ENCODE measurements at places on chromosomes 1 and 21.

- no peak for DNase-seq
Observed at GRCh38 chr1:204360314-204360713, 585 bp upstream of the PLEKHA6 start.

- DNase-seq: no peak
Observed at GRCh38 chr1:108949044-108949443, 14.2 kb downstream of the CLCC1 start.

GRCh38 chr1:209733409-209734192 lies 22.3 kb upstream of the TRAF3IP3 start:
- DNase-seq: no peak

DNA sequence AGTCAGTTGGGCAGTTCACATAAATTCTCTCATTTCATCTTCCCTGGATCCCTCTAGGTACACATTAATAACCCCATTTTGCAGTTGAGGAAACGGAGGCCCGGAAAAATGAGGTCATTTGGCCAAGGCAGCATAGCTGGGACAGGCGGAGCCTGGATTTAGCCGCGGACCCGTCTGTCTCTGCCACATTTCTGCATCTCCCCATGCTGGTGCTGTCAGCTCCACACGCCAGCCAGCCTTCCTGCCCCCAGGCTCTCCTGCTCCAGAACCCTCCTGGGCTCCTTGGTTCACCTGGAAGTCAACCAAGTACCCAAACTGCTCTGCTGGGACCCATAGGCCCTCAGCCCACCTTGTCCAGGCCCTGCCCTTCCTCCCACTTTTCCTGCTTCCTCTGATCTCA lies 7.6 kb downstream of the FOXO6 start:
- no peak for DNase-seq

DNA sequence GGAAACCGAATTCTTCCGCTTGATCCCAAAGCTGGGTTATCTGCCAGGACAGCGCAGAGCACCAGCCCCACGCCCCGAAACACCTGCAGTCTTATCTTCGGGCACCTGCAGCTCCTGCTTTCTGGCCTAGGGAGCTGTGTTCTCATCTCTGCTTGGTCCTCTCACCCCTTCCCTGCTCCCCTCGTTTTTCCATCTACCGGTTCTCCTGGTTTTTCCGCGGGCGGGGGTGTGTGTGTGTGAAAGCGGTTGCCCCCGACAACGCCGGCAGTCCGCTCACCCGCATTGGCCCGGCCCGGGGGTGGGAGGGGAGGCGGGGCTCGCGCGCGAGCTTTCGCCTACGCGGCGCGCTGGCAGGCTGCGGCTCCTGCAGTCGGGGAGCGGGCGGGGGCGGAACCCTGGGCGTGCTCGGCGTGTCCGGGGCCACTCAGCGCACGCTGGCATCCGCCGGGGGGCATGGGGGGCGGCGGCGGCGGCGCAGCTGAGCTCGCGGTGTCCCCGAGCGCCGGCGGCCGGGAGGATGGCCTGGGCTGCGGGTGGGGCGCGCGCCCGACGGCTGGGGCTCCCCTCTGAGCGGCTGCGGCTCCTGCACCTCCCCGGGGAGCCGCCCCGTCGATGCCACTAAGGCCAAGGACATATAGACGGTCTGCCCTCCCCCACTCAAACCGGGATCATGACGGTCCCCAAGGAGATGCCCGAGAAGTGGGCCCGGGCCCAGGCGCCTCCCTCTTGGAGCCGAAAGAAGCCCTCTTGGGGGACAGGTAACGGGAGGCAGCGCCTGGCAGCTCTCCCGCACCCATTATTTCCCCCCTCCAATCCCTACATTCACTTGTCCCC lies 3.2 kb downstream of the ATP8B2 start:
- peak; percentile 85 for DNase-seq

- DNase-seq: peak; percentile 61
Observed at GRCh38 chr1:223747838-223748335, 35.5 kb downstream of the CAPN2 start.

DNA sequence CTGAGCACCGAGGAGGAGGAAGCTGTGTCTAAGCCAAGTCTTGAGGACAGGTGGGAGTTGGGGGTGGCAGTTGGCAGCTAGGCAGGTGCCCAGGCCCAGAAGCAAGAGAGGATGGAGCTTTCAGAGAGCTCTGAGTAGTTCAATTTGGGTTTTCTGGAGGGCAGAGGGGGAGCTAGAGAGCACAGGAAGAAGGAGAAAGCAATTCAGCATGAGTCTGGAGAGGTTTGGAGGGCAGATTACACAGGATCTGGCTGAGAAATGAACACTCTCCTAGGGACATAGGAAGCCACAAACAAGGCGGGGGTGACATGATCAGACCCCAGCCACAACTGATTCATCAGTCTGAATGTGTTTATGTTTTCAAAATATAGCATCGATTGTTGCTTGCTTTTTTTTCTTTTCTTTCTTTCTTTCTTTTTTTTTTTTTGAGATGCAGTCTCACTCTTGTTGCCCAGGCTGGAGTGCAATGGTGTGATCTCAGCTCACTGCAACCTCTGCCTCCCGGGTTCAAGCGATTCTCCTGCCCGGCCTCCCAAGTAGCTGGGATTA lies 23.8 kb downstream of the PTPRF start:
- no peak for DNase-seq

DNA sequence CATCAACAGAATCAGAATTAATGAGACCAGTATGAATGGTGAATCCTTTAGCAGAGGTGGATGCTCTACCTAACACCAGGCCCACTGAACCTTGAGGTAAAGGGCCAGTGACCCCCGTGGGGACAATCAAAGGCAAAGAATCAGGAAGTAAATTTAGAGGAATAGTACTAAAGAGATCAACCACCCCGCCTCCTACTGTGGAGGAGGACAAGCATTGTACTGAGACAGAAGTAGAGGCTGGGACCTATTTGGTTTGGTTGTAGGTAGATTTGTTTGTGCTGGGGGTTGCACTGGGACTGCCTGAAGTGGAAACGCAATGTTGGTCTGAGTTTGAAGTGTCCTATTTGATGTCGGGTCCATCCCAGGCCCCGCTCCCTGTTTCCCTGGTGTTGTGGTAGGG lies 9.5 kb downstream of the CD48 start:
- no peak for DNase-seq

- DNase-seq: no peak
Observed at GRCh38 chr1:236904892-236905741, 99.1 kb downstream of the MT1HL1 start.

DNA sequence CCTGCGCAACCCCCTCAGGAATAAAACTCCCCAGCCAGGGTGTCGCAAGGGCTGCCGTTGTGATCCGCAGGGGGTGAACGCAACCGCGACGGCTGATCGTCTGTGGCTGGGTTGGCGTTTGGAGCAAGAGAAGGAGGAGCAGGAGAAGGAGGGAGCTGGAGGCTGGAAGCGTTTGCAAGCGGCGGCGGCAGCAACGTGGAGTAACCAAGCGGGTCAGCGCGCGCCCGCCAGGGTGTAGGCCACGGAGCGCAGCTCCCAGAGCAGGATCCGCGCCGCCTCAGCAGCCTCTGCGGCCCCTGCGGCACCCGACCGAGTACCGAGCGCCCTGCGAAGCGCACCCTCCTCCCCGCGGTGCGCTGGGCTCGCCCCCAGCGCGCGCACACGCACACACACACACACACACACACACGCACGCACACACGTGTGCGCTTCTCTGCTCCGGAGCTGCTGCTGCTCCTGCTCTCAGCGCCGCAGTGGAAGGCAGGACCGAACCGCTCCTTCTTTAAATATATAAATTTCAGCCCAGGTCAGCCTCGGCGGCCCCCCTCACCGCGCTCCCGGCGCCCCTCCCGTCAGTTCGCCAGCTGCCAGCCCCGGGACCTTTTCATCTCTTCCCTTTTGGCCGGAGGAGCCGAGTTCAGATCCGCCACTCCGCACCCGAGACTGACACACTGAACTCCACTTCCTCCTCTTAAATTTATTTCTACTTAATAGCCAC lies 696 bp downstream of the TGFB2 start:
- peak; percentile 54 for DNase-seq

DNA sequence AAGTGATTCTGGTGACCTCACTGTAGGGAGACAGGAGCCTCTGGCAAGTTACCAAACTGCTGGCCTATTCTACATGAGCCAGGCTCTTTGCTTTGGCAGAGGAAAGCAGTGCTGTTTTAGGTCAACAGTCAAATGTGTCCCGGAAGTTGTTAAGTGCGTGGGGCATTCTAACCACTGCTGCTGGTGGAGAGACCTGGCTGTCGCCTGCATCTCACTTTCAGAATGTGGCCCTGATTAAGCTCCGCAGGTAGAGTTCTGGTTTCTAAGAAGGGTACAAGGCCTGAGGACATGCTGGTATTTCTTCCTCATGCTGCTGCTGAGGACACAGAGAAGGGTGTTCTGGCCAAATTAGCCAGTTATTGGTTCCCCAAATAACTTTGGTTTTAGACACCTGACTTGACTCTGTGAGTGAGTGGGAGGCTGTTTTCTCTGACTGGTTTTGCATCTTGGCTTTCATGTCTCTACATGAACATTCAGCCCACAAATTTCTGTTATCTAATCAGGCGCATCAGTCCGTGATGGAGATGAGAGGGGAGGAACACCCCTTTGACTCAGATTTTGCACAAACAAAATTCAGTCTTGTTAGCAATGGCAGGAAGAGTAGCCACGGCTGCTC lies 120.8 kb downstream of the LMO4 start:
- DNase-seq: peak; percentile 47

- no peak for DNase-seq
Observed at GRCh38 chr1:207336559-207337467, 15.3 kb downstream of the CD55 start.

DNA sequence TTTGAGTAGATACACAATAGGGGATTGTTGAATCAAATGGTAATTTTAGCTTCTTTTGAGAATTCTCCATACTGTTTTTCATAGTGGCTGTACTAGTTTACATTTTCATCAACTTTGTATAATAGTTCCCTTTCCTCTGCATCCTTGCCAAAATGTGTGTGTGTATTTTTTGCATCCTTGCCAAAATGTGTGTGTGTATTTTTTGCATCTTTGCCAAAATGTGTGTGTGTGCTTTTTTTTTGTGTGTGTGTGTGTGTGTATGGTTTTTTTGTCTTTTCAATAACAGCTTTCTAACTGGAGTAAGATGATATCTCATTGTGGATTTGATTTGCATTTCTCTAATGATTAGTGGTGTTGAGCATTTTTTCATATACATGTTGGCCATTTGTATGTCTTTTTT lies 105.4 kb downstream of the ATP6V1G3 start:
- DNase-seq: no peak

DNA sequence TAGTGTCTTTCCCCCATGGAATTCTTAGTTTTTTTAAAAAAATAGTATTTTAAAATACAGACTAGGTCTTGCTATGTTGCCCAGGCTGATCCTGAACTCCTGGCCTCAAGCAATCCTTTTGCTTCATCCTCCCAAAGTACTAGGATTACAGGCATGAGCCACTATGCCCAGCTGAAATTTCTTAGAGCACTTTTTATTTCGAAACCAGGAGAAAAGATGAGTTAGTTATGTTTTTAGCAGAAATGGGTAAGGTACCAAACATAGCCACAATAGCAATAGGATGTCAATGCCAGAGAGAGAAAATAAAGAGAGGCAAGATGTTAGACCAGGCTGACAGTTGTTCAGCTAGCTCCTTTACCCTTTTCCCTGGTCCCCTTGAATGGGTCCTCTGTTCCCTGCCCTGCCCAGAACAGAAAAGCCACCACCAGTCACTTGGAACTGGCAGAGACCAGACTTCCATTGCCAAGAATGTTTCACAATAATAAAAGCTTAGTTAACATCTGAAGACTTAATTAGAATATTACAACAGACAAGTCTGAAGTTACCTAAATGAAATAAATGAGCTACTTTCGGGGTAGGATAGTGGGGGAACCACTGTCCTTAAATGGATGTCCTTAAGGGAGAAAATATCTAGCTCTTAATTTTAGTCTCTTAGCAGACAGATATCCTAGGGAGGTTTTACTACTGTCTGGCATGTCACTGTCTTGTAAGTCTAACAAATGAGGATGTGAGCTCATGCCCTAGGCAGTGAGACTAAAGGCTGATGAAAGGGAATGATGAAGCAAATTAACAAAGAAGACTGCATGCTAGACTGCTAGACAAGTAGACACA lies 54.3 kb downstream of the ABL2 start:
- DNase-seq: no peak

- DNase-seq: no peak
Observed at GRCh38 chr1:57133686-57134085, 167.9 kb upstream of the C8B start.

DNA sequence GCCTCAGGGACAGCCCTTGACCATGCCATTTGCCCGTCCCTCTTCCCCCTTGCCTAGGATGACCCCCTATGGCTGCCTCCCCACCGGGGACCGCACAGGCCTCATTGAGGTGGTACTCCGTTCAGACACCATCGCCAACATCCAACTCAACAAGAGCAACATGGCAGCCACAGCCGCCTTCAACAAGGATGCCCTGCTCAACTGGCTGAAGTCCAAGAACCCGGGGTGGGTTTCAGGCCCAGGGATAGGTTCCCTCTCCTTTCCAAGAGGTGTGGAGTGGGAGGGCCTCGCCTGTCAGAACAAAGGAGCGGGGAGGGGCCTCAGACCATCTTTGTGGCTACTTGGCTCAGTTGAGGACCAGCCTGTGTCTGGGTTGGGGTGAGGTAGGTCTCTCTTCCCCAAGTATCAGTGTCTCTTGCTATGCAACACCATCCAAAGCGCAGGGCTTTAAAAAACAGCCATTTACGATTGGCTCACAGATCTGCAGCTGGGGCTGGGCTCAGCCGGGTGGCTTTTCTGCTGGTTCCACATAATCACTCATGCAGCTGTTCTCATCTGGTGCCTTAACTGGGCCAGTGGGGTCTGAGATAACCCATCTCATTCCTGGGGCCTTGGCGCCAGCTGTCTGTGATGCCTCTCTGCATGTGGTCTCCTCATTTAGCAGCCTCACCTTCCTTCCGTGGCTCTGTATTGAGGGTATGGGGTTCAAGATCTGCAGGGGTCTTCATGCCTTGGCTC lies 71.7 kb downstream of the PIK3CD start:
- DNase-seq: no peak

DNA sequence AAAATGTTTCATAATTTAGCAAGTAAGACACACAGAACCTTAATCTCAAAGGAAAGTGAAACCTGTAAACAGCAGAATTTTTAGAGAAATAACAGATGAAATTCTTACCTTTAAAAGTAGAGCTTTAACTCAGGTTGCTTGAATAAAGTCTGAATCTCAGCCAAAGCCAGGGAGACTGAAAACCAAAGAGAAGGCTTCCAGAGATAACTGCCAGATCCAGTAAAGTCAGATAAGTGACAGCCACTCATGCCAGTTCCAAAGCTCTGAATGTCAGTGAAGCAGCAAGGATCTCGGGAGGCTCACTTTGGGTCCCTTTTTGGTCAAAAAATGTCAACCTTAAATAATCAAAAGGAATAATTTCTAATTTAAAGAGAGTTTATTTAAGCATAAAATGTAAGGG lies 199.9 kb upstream of the CHRM3 start:
- no peak for DNase-seq

DNA sequence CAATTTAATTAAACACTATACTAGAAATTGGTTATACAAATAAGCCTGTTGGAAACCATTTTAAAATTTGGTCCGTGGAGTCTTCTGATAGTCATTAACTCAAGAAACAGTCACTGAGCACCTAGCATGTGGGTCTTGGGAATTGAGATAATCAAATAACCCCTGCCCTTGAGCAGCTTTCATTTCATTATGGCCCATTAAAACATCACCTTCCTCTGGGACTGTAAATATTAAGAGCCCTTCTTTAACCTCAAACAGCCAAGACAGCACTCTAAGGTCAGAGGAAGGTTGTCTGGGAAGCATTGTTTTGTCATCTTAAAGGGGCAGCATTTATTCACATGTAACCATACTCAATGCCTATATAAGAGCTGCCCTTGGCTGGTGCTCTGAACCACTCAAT lies 610.3 kb upstream of the USP24 start:
- DNase-seq: no peak

- no peak for DNase-seq
Observed at GRCh38 chr1:200090252-200091159, 63.0 kb downstream of the NR5A2 start.

Data from mucosa of descending colon (tissue), 3 donors.